Brain (organoid and tissue), 16 donors: ENCODE measurements at places on chromosomes 2 and 18.

DNA sequence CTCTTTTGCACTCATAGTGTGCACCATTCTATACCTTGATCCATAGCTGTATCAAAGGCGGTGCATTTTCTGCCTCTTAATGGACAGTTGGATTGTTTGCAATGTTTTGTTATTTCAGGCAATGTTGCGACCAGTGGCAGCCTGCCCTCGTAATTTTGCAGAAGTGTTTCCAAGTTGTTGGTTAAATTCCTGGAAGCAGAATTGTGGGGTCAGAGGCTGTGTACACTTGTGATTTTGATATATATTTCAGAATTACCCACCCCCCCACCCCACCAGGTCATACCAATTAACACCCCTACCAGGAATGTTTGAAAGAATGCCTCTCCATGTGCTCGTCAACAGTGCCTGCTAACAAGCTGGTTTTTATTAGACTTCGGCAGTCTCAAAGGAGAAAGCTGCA is 32.4 kb upstream of the IL1R1 start:
- DNase-seq = no peak

- no peak for DNase-seq
Observed at GRCh38 chr2:217016796-217017419, 157.0 kb upstream of the TNP1 start.

DNA sequence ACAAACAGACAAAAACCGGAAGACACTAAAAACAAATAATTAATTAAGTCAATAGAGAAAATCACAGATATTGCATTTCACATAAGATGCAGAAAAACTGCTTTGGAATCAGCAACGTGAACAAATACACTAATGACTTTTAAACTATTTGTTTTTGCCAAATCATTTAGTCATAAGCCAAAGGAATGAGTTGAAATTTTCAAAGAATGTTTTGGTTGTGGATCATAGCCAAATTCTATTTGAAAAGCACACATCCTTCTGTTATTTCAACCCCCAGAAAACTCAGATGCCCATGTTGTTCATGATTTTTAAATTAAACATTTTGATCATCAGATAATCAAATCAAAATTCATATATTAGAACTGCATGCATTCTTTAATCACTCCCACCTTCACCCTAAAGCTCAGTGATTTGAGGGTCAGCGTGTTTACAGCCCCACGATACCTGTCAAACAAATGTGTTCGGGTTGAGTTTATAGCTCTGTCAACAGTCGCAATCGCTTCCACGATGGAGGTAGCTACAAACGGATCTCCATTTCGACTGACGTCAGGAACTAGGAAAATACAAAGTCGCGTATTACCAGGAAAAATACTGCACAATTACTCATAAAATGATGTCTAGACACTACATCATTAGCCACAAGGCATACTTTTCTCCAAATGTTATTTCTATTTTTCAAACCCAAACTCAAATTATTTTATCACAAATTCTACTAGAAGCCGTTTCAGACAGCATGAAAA is 90.2 kb downstream of the PXDN start:
- no peak for DNase-seq

GRCh38 chr18:35345460-35345921 is 1.3 kb upstream of the ZNF24 start:
- DNase-seq = peak; percentile 75

GRCh38 chr18:5395860-5396448 is 100.4 kb upstream of the ZBTB14 start:
- DNase-seq = no peak

DNA sequence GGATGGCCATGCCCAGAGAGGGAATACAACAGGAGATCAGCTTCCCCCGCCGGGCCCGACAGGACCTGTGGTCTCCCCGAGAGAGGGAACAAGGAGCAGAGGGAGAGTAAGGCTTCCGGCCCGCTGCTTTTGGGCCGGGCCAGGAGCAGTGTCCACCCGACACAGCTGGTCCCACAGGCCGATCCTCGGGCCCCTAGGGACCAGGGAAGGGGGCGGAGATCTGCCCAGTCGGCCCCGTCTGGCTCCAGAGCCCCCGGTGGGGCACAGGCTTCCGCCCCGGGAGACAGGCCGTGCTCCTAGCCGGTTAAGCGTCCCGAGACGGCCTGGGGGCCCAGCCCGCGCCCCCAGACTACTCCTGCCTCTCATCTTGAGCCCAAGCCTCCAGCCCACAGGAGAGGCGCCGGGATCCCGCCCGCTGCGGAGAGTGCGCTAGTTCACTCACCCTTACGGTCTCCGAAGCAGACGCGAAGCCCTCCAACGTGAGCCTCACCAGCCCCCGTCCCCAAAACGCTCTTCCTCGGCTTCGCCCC is at the start of gene MCFD2:
Gene MCFD2, minus strand, starts transcription at position 526 of the 530 bp plus-strand sequence. CDS start 6,635 bp downstream, outside the sequence.
- DNase-seq = no peak

DNA sequence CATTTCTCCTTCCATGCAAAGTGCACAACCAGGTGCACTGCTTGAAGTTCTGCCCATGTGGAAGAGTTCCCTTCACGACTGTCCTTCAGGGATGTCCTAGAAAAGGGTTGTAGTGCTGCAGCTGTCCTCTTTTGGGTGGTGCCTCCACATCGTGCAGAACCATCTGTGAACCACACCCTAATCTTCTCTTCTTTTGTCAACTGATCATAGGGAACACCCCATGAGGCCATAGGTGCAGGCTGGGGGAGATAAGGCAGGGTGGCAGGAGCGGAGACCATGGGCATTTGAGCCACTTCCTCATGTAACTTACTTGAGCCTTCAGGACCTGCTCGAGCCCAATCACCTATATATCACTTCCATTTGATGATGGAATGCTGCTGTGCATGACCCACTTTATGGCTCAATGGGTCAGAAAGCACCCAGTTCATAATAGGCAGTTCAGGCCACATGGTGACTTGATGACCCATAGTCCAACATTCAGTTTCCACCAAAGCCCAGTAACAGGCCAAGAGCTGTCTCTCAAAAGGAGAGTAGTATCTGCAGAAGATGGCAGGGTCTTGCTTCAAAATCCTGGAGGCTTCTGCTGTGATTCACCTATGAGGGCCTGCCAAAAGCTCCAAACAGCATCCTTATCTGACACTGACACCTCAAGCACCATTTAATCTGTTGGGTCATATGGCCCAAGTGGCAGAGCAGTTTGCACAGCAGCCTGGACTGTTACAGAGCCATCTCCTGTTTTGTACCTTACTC is 84.7 kb upstream of the CYRIA start:
- no peak for DNase-seq

GRCh38 chr2:142130111-142131009 is 456 bp downstream of the LRP1B start:
- DNase-seq = peak; percentile 90

DNA sequence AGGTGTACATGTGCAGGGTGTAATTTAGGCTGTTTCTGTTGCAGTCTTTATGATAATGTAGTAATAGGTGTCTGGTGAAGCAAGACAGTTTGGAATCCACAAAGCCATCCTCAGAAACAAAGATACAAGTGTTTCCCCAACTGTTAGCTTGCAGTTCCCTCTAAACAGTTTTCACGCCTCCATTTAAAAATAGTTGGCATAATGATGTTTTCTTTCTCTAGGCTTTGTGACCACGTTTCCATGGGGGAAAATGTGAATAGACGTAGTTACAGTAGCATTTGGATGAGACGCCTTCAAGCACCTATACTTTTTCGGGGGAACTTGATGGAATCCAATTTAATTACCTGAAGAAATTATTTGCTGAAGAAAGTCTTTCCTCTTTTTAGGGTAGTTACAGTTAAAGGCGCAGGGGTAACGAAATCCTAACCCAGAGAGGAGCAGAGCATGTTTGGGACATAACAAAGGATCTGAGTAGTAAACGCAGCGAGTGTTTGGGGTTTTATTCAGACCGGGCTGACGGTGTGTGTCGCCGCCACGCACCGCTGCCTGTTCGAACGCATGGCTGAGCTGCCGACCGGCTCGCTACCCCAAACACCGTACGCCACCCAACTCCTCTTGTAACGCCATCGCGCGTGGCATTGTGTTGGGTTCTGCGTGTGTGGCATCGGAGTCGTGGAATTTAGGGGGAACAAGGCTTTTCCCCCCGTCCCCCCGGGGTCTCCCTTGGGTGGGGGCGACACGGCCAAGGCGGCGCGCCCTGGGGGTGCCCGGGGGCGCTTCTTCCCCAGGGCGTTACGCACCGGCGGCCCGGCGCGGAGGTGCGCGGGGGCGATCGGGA is 681 bp upstream of the NRP2 start:
- DNase-seq = peak; percentile 73

GRCh38 chr2:148461876-148462275 is 182.7 kb upstream of the EPC2 start:
- no peak for DNase-seq

GRCh38 chr18:69626643-69627242 is 226.1 kb downstream of the DOK6 start:
- DNase-seq = no peak

- no peak for DNase-seq
Observed at GRCh38 chr2:32478889-32479620, 122.2 kb downstream of the BIRC6 start.

DNA sequence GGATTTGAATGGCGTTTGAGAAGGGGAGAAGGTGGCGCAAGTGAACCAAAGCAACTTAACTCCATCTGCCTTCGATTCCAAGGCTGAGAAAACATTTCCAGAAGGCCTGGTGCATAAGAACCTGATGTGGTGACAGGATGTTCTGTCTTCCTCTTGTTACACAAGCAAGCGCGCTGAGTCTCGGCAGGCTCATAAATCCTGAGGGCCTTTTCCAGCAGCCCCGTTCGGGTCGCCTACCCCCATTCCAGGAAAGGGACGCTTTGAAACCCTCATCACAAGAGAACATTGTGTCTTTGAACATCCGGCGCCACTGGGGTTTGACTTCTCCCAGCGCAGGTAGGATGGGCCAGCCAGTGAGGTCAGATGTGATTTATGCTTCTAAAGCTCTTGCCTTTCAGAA is 403.5 kb downstream of the SETBP1 start:
- DNase-seq = no peak

DNA sequence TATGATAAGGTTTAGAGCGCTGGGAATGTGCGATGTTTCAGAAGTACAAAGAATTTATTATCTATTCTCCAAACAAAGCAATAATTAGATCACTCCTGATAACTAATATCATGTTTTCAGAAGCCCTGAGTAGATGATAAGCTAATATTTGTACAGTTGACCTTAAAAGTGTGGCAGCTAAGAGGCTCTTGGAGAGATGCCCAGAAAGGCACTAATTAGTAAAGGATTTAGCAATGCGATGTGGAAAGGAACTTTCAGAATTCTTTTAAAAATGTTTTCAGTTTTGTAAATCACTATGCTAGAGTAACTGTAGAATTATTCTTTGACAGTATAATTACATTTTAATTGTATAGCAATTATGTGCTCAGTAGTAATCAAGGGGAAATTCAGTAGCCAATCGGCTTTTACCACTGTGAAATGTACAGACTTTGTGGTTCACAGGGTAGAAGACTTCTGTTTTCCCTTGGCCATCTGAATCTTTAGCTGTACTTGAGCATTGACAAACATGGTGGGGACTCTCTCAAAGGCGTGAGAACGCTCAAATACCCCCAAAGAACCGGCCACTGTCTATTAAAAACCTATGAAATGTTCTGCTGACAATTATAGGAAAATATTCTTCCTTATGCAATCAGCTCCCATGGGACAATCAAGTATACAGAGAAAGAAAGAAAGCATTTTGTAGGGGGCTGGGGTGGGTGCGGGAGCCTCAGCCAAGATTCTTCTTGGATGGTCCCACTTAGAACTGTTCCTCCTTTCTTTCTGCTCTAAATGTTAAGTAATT is 262.8 kb upstream of the AGAP1 start:
- peak; percentile 41 for DNase-seq

GRCh38 chr2:219362524-219363164 is 25.1 kb downstream of the DNPEP start:
- DNase-seq = no peak

GRCh38 chr2:28356095-28356911 is 36.4 kb upstream of the FOSL2 start:
- DNase-seq = peak; percentile 52

GRCh38 chr2:106953236-106953635 is 67.3 kb upstream of the ST6GAL2 start:
- DNase-seq = no peak

- peak; percentile 53 for DNase-seq
Observed at GRCh38 chr18:56382541-56382940, 255.9 kb downstream of the TXNL1 start.

- peak; percentile 40 for DNase-seq
Observed at GRCh38 chr18:52341103-52341432, 1.1 kb downstream of the DCC start.

DNA sequence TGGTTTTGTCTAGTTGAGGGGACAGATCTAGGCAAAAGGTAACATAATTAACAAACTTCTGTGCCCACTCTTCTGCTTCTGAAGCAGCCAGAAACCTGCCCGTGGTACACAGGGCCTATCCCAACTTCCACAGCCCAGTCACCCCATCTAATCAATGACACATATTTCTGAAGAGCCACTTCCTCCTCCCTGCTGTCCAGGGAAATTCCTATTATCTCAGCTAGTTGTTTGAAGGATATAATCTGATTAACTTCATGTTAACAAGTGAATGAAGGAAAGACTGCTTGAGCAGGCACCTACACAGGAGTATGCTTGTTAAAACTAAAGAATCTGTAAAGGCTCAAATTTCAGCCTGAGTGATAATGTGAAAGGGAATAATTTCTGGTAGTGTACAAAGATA is 61.4 kb downstream of the CCDC148 start:
- DNase-seq = no peak

- DNase-seq = no peak
Observed at GRCh38 chr18:6994056-6994770, 123.4 kb downstream of the LAMA1 start.

DNA sequence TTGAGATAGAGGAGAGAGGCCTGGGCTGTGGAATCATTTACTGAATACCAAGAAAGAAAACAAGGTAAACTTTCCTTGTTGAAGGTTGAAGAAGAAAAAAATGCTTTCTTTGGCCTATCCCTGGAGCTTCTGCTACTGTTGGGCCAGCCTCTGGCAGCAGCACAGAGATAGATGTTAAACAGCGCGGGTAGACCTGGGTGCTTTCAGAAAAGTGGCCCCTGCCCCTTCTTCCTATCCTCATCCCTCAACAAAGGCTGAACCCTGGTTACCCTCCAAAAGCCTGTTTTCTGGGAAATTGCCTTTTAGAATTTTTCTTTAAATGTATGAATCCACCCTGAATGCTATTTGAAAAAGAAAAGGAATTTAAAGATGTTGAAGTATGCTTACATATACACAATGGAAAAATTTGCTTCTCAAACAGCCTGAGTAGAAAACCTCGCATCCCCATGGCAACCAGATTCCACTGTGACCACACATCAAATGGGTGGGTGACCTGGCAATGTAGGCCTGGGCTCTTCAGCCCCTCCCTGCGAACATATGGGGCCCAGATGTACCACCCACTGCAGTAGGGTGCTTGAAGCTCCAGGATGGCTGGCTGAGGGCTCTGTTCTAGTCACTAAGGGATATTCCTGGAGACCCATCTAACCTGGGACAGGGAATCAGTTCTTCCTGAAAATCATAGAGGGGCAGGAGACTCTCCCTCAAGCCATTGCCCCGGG is 23.4 kb upstream of the CHRNA1 start:
- peak; percentile 63 for DNase-seq

GRCh38 chr18:45657357-45658335 is 42.4 kb downstream of the SLC14A2 start:
- DNase-seq = no peak

GRCh38 chr2:47964722-47965434 is 58.6 kb upstream of the FBXO11 start:
- DNase-seq = no peak
